ENCODE measurements at places on chromosomes 11 and 22.

DNA sequence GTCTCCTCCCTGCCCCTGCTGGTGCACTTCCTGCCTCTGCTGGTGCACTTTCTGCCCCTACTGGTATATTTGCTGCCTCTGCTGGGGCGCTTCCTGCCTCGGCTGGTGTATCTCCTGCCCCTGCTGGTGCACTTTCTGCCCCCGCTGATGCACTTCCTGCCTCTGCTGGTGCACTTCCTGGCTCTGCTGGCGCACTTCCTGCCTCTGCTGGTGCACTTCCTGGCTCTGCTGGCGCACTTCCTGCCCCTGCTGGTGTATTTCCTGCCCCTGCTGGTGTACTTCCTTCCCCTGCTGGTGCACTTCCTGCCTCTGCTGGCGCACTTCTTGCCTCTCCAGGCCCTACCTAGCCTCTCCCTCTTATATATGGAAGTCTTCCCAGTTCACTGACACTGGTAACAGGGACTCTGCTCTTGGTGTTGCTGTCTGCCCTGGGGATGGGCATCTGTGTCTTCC lies 10.1 kb downstream of the MTFP1 start:
- peak; percentile 63 for DNase-seq

DNA sequence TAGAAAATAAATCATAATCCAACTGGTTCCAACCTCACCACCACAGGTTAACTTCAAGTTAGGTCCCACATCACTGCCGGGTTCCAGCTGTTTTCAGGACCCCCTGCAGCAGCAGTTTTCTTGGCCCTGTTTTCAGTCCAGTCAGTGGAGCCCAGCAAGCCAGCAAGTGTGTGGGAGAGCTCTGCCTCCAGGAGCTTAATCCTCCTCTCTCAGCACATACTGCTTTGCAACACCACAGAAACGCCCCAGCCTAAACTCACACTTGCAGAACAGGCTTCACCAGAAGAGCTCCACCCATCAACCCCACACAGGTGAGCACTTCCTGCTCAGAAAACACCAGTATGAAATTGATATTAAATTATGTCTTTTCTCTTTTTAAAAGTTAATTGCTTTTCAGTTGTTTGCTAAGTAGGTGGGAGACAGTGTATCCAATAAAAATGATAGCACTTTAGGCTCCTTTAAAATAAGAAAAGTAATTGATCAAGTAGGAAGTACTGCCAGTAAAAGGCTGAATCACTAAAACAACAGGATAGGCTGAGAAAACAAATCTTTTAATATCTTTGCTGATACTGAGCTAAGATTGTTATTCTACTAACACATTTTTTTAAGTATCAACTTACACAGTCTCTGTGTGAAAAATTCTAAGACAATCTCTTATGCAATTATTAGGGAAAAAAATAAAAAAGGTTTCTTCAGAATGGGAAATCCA lies 81.5 kb upstream of the TP53AIP1 start:
- no peak for DNase-seq

DNA sequence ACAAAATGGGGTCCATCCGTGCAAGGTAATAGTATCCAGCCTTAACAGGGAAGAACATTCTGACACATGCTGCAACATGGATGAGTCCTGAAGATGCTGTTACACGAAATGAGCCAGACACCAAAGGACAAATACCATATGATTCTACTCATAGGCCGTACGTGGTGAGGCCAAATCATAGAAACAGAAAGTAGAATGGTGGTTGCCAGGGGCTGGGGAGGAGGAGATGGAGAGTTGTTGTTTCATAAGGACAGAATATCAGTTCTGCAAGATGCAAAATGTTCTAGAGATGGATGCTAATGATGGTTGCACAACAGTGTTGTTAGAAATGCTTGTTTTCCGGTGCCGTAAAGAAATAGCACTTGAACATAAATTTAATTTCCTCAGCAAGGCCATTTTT lies 2.6 kb downstream of the TBX10 start:
- DNase-seq = no peak

- DNase-seq = no peak
Observed at GRCh38 chr22:49586873-49587272, 240.8 kb downstream of the BRD1 start.

DNA sequence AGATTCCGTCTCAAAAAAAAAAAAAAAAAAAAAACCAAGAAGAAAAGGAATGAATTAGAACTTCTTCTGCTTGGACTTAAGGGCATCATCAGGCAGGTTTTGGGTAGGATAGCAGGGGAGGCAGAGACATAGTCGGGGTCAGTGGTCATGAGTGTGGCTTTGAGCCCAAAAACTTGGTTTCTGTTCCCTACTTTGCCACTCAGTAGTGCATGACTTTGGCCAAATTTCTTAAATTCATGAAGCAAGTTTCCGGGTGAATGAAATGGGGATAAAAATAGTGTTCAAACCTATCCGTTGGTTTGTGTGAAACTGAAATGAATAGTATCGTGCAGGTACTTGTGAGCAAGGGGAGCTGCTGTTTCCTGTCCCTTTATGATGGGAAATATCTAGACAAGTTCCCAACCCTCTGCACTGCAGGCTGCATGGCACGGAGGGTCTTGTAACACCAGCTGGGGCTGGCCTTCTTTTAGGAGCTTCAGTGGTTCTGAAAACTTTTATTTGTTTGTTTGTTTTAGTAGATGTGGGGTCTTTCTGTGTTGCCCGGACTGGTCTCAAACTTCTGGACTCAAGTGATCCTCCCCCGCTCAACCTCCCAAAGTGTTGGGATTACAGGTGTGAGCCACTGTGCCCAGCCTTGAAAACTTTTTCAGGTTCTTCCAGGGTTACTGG lies 18.4 kb downstream of the NEAT1 start:
- no peak for DNase-seq

DNA sequence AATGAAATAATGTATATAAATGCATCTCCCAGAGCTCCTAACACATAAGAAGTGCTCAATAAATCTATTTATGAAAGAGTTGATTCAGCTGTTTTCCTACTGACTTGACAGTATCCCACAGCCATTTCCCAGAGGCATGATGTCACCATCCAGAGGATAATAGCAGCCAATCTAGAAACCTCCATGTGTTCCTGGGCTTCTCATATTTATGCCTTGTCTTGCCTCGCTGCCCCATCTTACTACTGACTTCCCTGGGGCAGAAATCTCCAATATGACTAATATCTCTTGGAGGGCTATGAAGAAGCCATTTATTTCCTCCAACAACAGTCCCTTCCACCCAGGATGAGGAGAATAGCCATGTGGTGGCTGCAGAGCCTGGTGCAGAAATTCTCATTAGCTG lies 115.4 kb upstream of the NAV2 start:
- no peak for DNase-seq

- DNase-seq = peak; percentile 26
Observed at GRCh38 chr22:40462195-40462984, 92.0 kb downstream of the SGSM3 start.

DNA sequence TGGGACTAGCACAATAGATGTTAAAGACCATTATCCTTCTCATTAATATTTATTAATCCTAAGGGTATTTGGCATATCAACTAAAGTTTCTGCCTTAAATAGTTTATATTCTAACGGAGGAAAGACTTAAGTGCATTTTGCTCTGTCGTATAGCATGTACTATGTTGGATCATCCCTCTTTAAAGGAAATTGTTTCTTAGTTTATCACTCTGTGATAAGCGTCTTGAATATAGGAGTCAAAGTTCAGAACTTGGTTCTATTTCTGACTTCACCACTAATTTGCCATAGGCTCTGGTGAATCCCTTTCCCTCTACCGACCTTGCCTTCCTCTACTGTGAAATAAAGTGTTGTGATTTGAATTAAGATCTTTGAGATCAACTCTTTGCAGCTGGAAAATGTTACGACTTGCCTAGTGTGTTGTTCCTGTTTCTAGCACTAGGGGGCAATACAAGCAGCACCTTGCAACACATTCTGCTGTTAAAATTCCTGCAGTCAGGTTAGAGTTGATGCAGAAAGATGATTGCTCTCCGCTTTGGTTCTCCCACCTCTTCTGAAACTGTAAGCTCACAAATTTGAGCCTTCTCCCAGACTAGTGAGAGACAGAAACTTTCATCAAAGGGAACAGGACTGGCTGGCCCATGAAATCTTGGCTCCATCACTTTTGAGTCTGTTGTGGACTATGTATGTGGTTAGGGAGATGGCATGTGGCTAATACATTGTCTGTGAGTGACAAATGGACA lies 27.8 kb upstream of the ZNRF3 start:
- peak; percentile 26 for DNase-seq

DNA sequence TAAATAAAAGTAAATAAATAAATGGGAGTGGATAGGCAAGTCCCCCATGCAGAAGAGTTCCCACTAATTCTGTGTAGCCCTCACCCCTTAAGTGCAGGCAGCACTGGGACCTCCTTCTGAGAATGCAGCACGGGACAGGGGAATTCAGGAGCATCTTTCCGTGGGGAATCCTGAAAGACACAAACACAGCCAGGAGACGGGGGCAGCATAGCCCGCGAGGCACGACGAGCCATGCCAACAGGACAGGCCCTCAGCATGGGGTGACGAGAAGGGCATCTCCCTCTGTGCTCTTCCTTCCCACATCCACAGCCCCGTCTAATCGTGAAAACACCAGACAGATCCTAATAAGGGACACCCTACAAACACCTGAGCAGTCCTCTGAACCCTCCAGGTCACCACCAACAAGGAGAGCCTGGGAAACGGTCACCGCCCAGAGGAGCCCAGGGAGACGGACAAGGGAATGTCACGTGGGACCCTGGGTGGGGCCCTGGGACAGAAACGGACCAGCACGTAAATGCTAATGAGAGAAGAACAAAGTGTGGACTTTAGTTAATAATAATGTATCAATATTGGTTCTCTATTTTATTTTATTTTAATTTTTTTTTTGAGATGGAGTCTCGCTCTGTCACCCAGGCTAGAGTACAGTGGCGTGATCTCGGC lies 6.8 kb downstream of the KRTAP5-5 start:
- no peak for DNase-seq

- DNase-seq = no peak
Observed at GRCh38 chr11:99418927-99419720, 398.4 kb downstream of the CNTN5 start.

GRCh38 chr11:34793666-34794065 lies 122.5 kb downstream of the APIP start:
- DNase-seq = no peak

DNA sequence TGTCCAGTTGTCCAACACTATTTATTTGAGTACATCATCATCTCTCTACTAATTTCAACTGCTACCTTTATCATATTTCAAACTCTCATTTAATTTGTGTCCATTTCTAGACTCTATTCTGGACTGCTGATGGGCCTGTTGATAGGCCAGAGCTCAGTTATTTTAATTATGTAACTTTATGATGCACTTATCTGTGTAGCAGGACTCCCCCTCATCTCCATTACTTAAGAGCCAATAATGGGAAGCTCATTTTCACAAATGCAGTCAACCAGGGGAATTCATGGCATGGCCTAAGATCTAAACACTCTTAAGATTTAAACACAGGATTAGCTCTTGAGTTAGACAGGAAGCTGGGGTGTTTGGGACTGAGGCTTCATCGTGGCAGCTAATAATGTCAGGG lies 21.4 kb downstream of the KCNQ1OT1 start:
- no peak for DNase-seq

DNA sequence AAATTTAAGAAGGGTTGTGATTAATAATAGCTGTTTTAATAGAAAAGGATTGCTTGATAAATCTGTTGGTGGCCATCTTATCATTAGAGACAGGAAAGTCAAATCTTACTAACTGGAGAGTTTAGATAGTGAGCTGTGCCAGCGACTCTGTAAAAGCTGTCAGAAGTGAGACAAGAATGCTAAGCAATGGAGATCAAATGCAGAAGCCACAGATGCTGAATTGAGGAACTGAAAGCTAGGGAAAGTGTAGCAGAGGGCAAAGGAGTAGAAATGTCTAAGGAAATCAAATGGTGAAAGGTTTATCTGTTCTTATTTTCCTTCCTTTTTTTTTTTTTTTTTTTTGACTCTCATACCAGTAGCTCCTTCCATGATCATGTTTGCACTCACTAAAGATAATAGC lies 13.7 kb downstream of the MS4A13 start:
- DNase-seq = no peak

DNA sequence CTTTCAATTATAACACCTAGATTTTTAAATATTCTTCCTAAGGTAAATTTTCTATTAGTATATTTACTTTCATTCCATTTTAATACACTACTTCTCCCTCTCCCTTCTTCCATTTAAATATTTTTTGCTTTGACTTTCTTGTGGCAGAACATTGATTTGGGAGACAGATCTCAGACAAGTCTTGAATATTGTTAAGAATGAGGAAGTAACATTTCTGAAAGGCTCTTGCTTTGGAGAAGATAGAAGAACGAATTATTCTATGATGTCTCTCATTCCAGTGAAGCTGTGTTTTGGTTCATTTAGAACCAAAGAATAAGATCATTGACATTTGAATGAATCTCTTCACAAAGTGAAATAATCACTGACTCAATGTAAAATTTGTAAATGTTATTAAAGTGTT lies 2.4 kb downstream of the IPO7 start:
- DNase-seq = no peak

DNA sequence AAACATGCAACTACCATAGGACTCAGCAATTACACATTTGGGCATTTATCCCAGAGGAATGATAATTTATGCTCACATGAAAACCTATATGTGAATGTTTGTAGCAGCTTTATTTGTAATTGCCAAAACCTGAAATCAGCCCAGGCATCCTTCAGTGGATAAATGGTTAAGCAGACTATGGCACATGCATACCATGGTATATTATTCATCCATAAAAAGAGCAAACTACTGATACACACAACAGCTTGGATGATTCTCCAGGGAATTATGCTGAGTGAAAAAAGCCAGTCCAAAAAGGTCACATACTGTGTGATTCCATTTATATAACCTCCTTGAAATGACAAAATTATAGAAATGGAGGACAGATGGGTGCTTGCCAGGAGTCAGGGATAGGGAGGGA lies 86.7 kb downstream of the ALX4 start:
- no peak for DNase-seq

- peak; percentile 34 for DNase-seq
Observed at GRCh38 chr11:45079943-45080719, 66.3 kb upstream of the PRDM11 start.

- no peak for DNase-seq
Observed at GRCh38 chr22:41915786-41916493, 1.1 kb upstream of the SHISA8 start.

DNA sequence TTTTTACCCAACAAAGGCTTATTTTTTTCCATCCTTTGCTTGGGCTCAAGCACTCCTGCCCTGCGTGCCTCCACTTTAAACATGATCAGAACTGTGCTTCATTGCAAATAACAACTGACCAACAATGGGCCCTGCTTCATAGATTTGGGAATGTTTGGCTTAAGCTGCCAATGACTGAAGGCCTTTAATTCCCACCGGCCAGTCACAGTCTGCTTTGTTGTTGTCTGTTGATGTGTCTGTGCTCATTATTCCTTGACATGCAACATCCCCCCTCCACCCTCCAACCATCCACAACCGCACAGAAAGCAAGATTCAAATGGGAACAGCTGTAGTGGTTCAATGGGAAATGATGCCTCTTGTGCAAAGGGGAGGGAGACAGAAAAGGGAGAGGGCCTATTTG lies 23.0 kb downstream of the PAX6 start:
- no peak for DNase-seq

- peak; percentile 46 for DNase-seq
Observed at GRCh38 chr11:118928870-118929500, 3.3 kb upstream of the BCL9L start.

- peak; percentile 26 for DNase-seq
Observed at GRCh38 chr11:77039491-77040400, 5.5 kb downstream of the B3GNT6 start.

GRCh38 chr22:38725900-38726655 lies 20.3 kb downstream of the GTPBP1 start:
- DNase-seq = no peak

Measured in T-helper 2 cell treated with Interferon-gamma antibody and Interleukin-4, amounts not matched to agents 5 μg/mL and 100 μg/mL, for 36 hours (primary cell).